ENCODE measurements at places on chromosomes 5 and 9.

DNA sequence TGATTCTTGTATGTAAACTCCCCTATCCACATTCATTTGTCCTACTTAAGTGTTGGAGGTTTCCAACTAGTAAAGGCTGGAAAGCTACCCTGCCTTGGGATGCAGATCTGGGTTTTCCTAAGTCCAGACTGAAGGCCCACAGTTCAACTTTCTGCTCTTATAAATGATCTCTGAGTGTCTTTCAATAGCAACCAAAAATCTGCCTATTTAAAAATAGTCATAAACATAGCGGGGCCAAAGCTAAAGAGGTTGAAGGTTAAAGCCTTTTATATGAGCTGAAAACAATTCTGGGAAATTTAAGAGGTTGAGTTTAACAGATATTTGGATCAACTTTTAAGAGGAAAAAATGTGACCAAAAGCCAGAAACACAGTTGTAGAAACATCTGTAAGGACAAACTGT lies 87.2 kb downstream of the NTRK2 start:
- no peak for DNase-seq

DNA sequence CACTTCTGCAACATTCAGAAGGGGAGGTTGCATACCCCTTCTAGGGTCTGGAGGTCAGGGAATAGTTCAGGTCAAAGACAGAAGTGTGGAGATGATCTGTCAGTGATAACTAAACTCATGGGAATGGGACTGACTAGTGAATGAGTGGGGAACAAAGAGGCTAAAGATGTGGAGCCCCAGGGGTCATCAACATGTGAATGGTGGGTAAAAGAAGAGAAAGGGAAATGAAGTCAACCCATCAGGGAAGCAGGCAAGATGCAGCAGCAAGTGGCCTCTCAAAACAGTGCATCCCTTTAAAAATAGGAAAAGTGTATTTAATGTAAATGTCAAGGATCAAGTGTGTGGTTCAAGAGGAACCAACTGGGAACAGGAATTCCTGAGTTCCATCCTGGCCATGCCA lies 69.9 kb downstream of the PLPPR1 start:
- DNase-seq, result no peak

GRCh38 chr5:14397717-14398116 lies 183.9 kb upstream of the OTULINL start:
- no peak for DNase-seq

- DNase-seq, result no peak
Measured at GRCh38 chr5:78008356-78008967, 232.3 kb upstream of the TBCA start.

- no peak for DNase-seq
Measured at GRCh38 chr9:4929917-4930316, 55.2 kb upstream of the JAK2 start.

DNA sequence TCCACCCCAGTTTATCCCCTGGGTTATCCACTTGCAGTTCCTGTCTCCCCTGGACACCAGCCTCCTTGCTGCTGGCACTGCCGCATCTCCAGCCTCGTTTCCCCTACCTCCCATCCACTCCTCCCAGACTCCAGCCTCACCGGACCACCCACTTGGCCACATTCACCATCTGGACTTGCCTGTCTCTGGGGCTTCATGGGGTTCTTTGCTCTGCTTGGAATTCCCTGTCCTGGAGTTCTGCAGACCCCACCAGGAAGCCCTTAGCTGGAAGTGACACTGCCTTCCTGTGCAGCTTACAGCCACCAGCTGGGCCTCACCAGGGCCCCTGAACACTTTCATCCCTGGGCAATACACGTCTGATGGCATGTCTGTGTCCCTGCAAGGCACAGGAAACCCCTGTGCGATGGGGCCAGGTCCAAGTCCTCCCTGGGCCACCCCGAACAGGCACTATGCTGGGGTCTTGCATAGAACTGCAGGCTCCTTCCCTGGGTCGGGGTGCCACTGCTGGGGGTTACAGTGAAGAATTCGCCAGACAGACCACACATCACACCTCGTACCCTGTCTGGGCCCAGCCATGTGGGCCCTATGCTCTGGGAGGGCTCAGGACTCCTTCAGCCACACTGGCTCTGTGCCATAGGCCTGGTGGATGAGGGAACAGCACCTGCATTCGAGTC lies 3.0 kb downstream of the FLT4 start:
- DNase-seq, result no peak

DNA sequence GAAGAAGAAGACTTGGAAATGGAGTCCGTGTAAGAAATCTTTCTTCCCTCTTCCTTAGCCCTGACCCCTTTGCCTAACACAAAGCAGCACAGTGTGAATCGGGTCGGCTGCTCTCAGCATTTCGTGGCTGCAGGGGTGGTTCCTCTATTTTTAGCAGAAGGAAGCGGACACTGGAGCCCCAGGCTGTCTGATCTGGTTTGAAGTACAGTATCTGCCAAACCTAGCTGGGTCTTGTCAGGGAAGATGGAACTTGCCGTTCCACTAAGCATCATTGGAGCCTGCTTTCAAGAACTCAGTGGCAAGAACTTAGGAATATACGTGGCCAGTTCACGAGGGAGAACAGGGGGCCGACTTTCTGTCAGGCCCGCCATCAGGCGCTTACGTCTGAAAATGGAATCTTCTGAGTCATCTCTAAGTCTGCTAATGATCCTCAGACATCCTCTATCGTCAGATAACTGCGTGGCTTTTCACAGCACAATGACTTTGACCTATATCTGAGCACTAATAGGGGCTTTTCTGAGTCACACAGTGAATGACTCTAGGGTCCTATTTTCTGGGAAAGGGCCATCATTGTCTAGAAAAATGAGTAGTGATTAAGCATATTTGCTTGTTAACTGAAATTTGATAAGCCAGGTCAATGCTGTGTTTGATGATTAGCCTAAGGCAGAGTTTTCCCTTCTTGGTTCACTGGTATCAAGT lies 43.3 kb upstream of the NCS1 start:
- DNase-seq, result peak; percentile 72

DNA sequence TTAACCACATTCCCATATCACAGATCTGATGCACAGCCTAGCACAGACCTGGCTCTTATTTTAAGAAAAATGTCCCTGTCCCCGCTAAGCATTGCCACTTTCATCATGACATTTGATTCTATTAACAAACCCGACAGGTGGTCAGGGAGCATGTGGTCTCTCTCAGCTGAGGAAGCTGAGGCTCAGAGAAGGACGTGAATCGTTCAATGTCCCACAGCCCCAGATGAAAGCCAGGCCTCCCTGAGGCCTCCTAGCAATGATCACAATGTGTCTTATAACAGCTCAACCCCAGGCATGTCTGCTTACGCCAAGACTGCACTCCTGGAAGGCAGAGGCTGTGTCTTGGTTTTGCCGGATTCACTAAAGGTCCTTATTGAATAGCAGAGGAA lies 10.4 kb upstream of the CRB2 start:
- DNase-seq, result no peak

GRCh38 chr5:55892479-55892878 lies 41.3 kb downstream of the IL31RA start:
- no peak for DNase-seq

GRCh38 chr9:99986642-99987041 lies 80.2 kb downstream of the STX17 start:
- no peak for DNase-seq

DNA sequence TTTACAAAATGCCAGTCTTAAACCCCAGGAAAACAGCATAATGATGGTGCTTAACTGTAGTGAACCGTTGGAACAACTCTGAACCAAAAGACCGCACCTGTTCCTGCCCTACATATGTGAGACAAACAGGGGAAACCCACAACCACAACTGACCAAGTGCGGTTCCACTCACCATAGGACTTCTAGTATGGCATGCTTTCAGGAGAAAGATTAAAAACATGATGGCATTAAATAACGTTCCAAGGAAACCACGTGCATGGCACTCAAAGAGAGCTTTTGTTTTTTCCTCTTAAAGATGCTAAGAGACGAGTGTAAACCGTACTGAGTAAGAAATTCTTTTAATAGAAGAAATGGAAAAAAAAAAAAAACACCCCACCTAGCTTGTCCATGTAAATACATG lies 119.8 kb downstream of the SSBP2 start:
- DNase-seq, result peak; percentile 15

- no peak for DNase-seq
Measured at GRCh38 chr5:151523335-151523734, 67.8 kb downstream of the FAT2 start.

- DNase-seq, result no peak
Measured at GRCh38 chr5:1756481-1756880, 43.2 kb downstream of the MRPL36 start.

DNA sequence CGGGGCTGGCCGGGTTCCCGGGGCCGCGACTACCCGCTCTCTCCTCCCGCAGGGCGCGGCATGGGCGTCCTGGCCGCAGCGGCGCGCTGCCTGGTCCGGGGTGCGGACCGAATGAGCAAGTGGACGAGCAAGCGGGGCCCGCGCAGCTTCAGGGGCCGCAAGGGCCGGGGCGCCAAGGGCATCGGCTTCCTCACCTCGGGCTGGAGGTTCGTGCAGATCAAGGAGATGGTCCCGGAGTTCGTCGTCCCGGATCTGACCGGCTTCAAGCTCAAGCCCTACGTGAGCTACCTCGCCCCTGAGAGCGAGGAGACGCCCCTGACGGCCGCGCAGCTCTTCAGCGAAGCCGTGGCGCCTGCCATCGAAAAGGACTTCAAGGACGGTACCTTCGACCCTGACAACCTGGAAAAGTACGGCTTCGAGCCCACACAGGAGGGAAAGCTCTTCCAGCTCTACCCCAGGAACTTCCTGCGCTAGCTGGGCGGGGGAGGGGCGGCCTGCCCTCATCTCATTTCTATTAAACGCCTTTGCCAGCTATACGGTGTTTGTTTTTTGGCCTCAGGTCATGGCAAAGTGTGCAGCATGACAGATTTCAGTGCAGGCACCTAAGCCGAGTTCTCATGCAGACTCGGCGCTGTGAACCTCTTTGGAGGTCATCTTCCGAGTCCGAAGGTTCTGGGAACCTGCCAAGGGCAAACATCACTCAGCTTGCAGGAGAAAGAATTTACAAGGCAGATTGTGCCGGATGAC lies 516 bp downstream of the MRPL41 start:
- DNase-seq, result no peak

- DNase-seq, result no peak
Measured at GRCh38 chr5:137935190-137935589, 45.9 kb downstream of the PKD2L2 start.

- no peak for DNase-seq
Measured at GRCh38 chr5:139908749-139909148, 113.1 kb downstream of the PSD2 start.

GRCh38 chr5:118015511-118015910 lies 972.8 kb downstream of the DTWD2 start:
- no peak for DNase-seq

GRCh38 chr5:105670596-105670995 lies 2000.1 kb downstream of the EFNA5 start:
- no peak for DNase-seq

DNA sequence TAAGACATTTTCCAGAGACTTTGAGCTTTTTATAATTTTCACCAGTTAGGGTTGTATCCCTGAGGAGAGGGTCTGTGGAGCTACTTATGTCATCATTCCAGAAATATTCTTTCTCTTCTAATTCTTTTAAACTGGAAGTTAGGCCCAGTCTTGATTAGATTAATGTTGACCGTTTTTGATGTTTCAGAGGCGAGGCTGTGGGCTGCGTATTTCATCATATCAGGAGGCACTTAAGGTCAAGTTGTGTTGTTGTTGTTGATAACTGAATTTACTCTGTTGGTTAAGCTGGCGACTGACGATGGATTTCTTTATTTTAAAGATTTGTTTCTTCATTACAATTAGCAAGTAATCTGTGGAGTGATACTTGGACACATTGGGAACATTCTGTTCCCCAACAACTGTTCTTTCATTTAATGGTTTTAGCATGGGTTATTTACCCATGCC lies 20.1 kb downstream of the IPO11 start:
- no peak for DNase-seq

DNA sequence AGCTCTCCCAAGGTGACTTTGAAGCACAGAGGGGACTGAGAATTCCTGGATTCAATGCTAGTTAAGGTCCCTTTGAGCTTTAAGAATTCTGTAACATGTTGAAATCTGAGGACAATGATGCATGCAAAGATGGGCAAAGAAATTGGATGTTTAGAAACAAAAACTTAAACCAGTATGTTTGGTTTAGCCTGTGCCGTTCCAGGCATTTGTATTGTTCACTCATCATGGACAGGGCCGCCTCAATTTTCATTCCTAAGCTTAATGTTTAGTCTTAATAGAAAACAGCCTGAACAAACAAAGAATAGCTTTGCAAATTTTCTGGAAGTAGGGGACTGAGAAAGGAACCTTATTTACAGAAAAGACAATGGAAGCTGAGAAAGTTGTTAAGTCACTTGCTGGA lies 267.8 kb downstream of the ARHGEF28 start:
- DNase-seq, result no peak

DNA sequence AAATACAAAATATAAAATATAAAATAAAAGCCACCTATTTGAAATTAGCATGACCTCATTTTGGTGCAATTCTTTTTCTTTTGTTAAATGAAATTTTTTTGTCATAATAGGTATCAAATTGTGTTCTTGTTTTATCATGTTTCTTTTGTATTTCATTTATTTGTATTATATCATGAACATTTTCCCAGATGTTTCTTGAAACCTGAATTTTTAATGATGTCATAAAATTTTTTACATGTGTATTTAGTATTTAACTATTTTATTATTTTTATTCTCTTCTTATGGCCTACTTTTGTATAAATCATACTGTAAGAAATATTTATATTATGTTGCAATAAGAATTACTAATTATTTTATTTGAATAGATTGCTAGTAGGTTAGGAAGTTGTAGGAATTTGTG lies 361.7 kb downstream of the TMEM161B start:
- no peak for DNase-seq

- DNase-seq, result no peak
Measured at GRCh38 chr5:63878788-63879187, 83.5 kb downstream of the HTR1A start.

DNA sequence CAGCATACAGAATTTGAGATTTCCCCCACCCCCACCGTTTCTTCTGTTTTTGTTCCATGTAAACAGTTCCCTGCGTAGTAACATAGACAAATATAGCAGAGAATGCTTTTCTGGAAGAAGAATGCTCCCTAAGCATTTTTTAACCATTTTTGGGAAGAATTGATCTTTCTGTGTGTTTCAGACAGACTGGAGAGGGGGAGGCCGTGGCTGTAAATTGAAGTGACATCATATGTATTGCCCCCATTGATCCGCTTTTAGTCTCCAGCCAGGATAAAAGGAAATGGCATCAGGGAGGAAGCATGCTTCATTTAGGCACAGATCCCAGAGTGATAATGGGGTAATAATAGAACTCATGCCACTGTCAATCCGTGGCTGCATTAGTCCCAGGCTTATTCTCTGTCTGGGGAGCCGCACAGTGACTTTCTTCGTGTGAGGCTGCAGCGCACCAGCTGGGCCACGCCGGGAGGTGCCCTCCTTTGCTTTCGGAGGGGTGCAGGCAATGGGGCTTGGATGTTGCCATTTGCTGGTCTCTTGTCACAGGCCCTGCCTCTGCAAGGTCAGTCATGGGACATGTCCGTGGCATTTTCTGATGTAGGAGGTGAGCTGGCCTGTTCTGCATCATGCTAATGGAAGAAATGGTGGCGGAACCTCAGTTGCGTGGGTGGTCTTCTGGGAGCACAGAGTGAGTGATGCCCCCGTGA lies 261.5 kb downstream of the FANCC start:
- no peak for DNase-seq

All from stimulated activated CD4-positive, alpha-beta T cell treated with anti-CD3 and anti-CD28 coated beads, Interleukin-4, amount 100 ng/mL, for 4 hours (primary cell).